ENCODE measurements at places on chromosomes 16 and 17.

- peak; percentile 29 for DNase-seq
Measured at GRCh38 chr17:51029568-51030463, 90.9 kb downstream of the SPAG9 start.

DNA sequence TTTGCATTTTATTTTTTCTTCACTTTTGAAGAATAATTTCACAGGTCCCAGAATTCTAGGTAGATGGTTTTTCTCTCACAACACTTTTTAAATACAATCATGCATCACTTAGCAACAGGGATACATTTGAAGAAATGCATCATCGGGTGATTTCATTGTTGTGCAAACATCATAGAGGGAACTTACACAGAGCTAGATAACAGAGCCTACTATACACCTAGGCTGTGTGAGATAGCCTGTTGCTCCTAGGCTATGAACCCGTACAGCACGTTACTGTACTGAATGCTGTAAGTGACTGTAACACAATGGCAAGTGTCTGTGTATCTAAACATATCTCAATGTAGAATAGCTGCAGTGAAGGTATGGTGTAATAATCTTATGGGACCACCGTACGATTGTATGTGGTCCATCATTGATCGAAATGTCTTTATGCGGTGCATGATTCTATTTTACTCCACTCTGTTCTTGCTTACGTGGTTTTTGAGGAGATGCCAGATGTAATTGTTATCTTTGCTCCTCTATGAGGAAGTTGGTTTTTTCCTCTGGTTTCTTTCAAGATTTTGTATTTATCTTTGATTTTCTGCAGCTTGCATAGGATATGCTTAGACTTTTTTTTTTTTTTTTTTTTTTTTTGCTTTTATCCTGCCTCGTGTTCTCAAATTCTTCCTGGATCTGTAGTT, 35.5 kb upstream of the TMEM92 start:
- DNase-seq = peak; percentile 85

DNA sequence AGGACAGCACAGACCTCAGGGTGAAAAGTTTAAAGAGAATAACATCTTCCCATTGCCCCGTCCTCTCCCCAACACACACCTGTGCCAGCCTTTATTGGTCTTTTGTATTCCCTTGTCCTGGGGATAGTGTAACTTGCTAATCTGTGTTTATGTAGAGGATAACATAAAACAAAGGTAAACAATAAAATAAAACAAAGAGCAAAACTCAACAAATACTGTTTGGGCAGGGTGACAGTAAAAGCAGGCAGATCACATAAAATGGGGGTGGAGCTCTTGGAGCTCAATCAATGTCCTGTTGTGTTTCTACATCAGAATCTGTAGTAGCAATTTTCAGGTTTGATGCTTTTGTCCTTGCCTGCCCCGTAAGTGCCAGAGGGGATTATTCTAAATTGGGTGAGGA, 1939.7 kb downstream of the TP53TG3F start:
- no peak for DNase-seq

DNA sequence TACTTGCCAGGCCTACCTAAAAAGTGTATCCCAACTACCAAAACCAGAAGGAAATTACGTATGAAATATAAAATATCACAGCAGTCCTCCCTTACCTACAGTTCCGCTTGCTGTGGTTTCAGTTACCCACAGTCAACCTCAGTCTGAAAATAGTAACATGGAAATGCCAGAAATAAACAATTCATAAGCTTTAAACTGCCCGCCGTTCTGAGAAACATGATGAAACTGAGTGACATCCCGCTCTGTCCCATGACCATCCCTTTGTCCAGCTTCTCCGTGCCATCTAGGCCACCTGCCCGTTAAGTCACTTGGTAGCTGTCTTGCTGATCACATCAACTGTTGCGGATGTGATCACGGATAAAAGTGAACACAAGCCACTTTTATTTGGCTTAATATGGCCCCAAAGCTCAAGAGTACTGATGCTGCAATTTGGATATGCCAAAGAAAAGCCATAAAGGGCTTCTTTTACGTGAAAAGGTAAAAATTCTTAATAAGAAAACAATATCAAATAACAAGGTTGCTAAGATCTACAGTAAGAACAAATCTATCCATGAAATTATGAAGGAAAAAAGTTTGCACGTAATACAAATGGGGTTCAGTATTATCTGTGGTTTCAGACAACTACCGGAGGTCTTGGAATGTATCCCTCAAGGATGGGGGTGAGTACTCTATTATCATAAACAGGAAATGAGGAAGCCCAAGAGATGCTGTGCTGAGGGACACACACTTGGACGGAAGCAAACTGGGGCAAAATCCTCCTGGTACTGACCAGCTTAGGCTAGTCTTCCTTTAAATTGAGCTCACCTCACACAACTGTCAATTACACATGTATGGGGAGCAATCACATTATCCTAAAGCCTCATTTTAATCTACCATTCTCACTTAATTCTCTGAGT, 8.2 kb downstream of the USP22 start:
- DNase-seq = no peak

GRCh38 chr17:59800530-59800942, 92.2 kb downstream of the TUBD1 start:
- DNase-seq = no peak

GRCh38 chr16:81715358-81716196, 63.5 kb upstream of the PLCG2 start:
- peak; percentile 94 for DNase-seq

DNA sequence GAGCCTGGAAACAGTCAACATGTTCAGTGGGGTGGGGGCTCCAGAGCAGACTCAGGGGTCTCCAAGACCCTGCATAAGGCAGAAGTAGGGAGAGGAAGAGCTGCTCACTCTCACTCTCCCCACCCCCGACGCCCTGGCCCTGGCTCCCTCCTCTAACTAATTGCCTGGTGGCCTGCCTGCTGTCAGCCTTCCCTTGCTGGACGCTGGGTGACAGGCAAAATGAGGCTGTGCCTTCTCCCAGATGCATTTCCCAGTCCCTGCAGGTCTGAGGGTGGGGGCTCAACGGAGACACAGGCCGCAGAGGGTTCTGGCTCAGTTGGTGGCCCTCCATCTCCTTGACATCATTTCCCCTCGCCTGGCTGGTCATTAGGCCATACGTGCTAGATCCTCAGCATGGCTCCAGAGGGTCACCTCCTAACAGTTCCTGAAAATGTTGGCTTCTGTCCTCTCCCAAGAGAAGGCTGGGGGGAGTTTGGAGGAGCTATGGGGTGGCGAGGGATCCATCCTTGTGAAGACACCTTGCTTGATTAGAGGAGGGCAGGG, 1.4 kb downstream of the FMNL1 start:
- no peak for DNase-seq

All from umbilical cord (tissue), 2 donors.